ENCODE measurements at places on chromosomes 16 and 17.
A peak's percentile ranks its signal among the peaks of the same experiment; 100 is the strongest.

- no peak for DNase-seq
- peaks cover 26% of the 10 kb centered on the region for H3K4me1 ChIP-seq
- no peaks in the 10 kb centered on the region for H3K27me3 ChIP-seq
These were observed 72.1 kb upstream of the TNRC6C start for GRCh38 chr17:77886387-77886728.

DNA sequence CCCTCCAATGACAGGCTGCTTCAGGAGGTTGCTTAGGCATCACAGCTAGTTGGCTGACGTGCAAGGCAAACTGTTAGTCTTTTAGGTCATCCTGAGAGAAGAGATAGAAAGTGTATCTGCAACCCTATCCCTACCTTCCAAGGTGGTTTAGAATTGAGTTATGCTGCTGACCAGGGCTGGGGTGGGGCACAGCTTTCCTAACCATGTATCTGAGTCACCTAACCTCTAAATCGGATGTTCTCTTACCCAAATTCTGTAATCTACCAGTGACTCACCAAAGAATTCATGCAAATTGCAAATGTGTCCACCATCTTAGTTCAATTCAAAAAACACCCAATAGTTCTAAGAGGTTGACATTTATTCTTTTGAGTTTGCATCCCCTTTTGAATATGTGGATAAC, 107.2 kb upstream of the DYNLRB2 start:
- H3K36me3 ChIP-seq, result no peaks in the 10 kb centered on the region
- no peak overlapping the region for H3K27ac ChIP-seq
- H3K27me3 ChIP-seq, result no peaks in the 10 kb centered on the region
- no peak for DNase-seq
- H3K4me1 ChIP-seq, result no peaks in the 10 kb centered on the region

GRCh38 chr17:57419940-57420550, 163.7 kb downstream of the MSI2 start:
- H3K36me3 ChIP-seq, result peaks cover 91% of the 10 kb centered on the region
- DNase-seq, result no peak
- H3K27ac ChIP-seq, result peak overlapping the region; percentile 62
- peaks cover 90% of the 10 kb centered on the region for H3K4me1 ChIP-seq
- no peaks in the 10 kb centered on the region for H3K27me3 ChIP-seq

- H3K27me3 ChIP-seq, result peaks cover under 1% of the 10 kb centered on the region
- no peaks in the 10 kb centered on the region for H3K36me3 ChIP-seq
- DNase-seq, result no peak
These were observed 37.5 kb downstream of the SOCS3 start for GRCh38 chr17:78322327-78322857.

- peak; percentile 66 for DNase-seq
- H3K36me3 ChIP-seq, result peaks cover 24% of the 10 kb centered on the region
- peaks cover 64% of the 10 kb centered on the region for H3K4me1 ChIP-seq
These were observed 211.1 kb upstream of the CHMP6 start for GRCh38 chr17:80780381-80781198.

DNA sequence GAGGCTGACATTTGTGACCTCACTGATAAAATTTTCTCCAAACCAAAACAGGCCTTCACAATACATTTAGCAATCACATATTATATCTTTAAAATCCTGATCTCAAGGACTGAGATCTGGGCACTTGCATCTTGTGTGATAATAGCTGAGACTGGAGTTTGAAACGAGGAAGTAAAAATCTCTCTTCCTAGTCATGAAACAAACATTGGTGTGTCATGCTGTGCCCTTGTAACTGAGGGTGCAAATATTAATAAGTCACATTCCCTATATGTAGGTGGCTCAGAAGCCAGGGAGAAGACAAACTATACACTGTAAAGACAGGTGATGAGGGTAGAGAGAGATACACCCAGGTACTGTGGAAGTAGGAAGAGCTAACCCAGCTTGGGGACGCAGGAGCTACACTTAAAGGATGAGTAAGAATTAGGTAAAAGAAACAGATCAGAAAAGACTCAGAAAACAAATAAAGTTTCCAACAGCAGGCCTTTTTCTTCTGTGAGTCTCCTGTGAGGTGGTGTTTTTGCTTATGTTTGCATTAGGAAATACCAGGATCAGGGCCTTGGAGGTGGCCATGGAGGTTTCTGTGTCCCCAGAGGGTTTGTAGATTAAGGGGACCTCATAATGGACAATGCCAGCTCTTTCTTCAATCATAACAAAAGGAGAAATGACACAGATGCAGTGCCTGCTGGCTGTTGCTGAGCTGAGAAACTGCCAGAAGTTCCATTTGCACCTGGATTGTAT, 335.7 kb downstream of the GRIN2A start:
- no peak for DNase-seq
- H3K4me1 ChIP-seq, result no peaks in the 10 kb centered on the region
- no peaks in the 10 kb centered on the region for H3K27me3 ChIP-seq
- no peak overlapping the region for H3K27ac ChIP-seq

GRCh38 chr17:57902800-57903759, 52.1 kb downstream of the CUEDC1 start:
- no peak overlapping the region for H3K27ac ChIP-seq
- DNase-seq, result no peak
- H3K4me1 ChIP-seq, result no peaks in the 10 kb centered on the region
- H3K27me3 ChIP-seq, result no peaks in the 10 kb centered on the region
- H3K4me3 ChIP-seq, result no peak overlapping the region

DNA sequence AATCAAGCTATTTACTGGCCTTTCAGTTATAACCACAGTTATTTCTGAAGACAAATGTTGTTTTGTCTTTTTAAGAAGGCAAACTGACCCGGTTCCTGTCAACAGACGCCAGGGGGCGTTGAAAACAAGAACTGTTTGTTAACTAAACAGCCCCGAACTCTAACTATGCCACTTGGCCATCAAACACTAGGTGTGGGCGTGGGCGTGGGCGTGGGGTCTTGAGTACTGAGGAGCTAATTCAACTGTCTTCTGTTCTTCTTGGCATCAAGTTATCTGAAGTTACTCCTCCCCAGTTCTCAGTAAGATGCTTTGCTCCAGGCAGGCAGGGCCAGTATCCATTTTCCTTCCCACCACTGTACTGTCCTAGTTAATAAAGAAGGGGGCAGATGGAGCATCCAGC, 63.3 kb upstream of the MTMR4 start:
- peaks cover 19% of the 10 kb centered on the region for H3K27me3 ChIP-seq
- H3K4me1 ChIP-seq, result no peaks in the 10 kb centered on the region
- no peak overlapping the region for H3K4me3 ChIP-seq
- H3K27ac ChIP-seq, result no peak overlapping the region

- no peak overlapping the region for H3K4me3 ChIP-seq
- H3K27ac ChIP-seq, result no peak overlapping the region
- no peaks in the 10 kb centered on the region for H3K27me3 ChIP-seq
- peaks cover 32% of the 10 kb centered on the region for H3K36me3 ChIP-seq
- no peak for DNase-seq
These were observed 29.5 kb upstream of the GSE1 start for GRCh38 chr16:85583491-85584181.

DNA sequence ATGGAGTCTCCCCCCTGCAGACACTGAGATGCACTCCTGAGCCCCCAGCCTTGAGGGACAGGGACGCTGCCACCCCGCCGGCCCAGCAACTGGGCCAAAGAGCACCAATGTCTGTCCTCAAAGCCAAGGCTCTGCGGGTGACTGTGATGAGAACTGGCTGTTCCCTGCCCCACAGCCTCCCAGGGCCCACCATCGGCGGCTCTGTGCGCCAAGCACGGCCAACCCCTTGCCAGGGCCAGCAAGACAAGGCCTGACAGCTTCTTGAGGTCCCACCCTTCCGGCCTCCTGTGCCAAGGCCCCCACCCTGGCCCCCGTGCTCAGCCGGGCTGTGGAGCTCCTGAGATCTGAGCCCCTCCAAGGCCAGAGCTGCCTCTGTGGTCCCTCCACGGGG, 34.2 kb upstream of the PABPN1L start:
- DNase-seq, result no peak
- H3K4me3 ChIP-seq, result no peak overlapping the region
- H3K27me3 ChIP-seq, result no peaks in the 10 kb centered on the region
- H3K36me3 ChIP-seq, result no peaks in the 10 kb centered on the region

DNA sequence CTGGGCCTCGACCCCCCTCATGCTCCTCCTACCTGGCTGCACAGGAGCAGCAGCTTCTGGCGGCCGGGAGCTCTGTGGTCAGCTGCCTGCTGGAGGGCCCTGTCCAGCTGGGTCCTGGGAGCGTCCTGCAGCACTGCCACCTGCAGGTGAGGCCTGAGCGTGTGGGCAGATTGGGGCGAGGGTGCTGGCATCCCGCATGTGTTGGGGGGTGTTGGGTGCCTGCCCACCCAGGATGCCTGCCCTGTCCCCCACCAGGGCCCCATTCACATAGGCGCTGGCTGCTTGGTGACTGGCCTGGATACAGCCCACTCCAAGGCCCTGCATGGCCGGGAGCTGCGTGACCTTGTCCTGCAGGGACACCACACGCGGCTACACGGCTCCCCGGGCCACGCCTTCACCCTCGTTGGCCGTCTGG, 16.5 kb downstream of the FCSK start:
- no peaks in the 10 kb centered on the region for H3K4me1 ChIP-seq
- no peak for DNase-seq

DNA sequence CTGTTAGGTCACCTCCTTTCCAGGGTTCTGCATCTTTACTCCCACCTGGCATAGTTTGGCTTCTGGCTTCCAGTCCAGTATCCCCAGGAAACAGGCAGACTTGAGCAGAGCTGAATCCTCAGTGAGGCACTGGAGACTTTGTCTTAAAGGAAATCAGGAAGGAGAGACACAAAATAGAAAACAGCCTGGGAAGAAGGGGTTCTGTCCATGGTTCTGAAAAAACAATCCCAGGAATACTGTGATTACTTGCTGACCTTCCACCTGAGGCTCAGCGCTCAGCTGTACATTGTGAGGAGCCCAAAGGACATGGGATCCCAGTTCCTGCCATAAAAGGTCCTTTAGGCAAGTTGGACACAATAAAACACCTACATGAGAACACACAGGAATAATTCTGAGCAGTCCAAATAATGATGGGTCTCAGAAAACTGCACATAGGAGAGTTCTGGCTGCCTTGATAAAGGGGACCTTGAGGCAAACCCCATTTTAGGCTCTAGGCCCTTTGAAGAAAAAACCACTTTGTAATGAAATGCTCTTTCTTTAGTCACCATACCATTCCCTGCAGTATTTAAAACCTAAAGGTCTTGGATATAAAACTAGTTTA, 81.4 kb upstream of the CRHR1 start:
- no peaks in the 10 kb centered on the region for H3K4me1 ChIP-seq
- no peaks in the 10 kb centered on the region for H3K36me3 ChIP-seq
- H3K4me3 ChIP-seq, result no peak overlapping the region
- no peak overlapping the region for H3K27ac ChIP-seq

DNA sequence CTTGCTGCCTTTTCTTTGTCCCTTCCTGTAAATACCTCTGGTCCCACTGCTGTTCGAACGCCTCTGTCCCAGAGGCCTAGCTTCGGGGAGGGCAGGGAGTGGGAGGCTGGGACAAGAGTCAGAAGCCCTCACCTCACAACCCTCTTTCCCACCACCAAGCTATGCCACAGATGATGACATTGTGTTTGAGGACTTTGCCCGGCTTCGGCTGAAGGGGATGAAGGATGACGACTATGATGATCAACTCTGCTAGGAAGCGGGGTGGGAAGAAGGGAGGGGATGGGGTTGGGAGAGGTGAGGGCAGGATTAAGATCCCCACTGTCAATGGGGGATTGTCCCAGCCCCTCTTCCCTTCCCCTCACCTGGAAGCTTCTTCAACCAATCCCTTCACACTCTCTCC, 10.4 kb downstream of the ARRB2 start:
- DNase-seq, result no peak
- peaks cover under 1% of the 10 kb centered on the region for H3K4me1 ChIP-seq
- no peaks in the 10 kb centered on the region for H3K27me3 ChIP-seq
- H3K27ac ChIP-seq, result no peak overlapping the region

DNA sequence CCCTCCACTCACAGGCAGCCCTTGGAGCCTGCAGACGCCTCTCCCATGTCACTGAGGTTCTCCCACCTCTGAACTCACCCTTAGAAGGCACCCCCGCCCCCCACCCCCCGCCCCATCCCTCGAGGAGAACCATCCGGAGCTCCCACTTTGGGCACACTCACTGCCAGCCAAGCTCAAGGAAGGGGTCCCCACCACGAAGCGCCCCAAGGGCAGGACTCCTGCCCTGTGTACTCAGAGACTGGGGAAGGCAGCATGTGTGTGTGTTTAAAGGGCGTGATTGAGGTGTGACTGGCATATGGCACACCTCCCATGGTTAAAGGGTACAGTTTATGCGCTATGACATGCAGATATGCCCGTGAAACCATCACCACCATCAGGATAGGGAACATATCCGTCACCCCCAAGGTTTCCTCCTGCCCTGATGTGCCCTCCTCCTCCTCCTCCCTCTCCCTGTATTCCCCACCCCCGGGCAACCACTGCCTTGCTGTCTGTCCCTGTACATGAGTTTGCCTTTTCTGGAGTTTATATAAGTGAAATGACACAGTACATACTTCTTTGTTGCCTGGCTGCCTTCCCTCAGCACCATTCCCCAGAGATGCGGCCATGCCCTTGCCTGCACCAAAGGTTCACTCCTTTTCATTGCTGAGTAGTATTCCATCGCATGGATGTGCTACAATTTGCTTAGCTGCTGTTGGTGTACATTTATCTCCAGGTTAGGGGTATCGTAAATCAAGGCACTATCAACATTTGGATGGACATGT, 14.0 kb upstream of the RBFOX3 start:
- no peaks in the 10 kb centered on the region for H3K36me3 ChIP-seq
- H3K4me1 ChIP-seq, result no peaks in the 10 kb centered on the region
- no peak for DNase-seq
- H3K27ac ChIP-seq, result no peak overlapping the region
- H3K27me3 ChIP-seq, result peaks cover 13% of the 10 kb centered on the region

- no peaks in the 10 kb centered on the region for H3K4me1 ChIP-seq
- H3K27me3 ChIP-seq, result no peaks in the 10 kb centered on the region
- DNase-seq, result no peak
- no peak overlapping the region for H3K27ac ChIP-seq
- H3K36me3 ChIP-seq, result peaks cover 86% of the 10 kb centered on the region
These were observed 9.5 kb downstream of the UTP4 start for GRCh38 chr16:69141936-69142335.
